NCI-H1694 treated with DMSO at 0.1 percent for 48 hours (cell line): ENCODE measurements at places on chromosomes 1 and 21.

DNA sequence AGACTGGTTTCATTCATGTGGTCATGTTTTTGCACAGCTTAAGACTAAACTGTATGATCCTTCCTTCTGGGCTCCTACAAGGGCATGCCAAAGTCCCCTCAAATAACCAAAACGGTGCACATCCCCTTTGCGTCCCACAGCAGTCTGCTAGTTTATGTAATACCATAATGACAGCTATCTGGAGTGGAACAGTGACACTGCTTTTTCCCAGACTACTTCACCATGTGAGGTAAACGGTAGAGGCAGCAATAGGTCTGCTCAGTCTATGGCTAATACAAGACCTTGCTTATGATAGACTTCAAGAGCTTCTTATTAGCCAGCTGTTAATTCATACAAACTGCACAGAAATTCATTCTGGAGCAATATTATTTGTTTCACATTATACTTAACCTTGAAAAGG lies 395.5 kb downstream of the SMYD3 start:
- DNase-seq = no peak

GRCh38 chr1:161195171-161195570 lies 3.7 kb downstream of the ADAMTS4 start:
- DNase-seq = no peak

- no peak for DNase-seq
These were observed 325.6 kb downstream of the TTLL7 start for GRCh38 chr1:83673312-83673711.

DNA sequence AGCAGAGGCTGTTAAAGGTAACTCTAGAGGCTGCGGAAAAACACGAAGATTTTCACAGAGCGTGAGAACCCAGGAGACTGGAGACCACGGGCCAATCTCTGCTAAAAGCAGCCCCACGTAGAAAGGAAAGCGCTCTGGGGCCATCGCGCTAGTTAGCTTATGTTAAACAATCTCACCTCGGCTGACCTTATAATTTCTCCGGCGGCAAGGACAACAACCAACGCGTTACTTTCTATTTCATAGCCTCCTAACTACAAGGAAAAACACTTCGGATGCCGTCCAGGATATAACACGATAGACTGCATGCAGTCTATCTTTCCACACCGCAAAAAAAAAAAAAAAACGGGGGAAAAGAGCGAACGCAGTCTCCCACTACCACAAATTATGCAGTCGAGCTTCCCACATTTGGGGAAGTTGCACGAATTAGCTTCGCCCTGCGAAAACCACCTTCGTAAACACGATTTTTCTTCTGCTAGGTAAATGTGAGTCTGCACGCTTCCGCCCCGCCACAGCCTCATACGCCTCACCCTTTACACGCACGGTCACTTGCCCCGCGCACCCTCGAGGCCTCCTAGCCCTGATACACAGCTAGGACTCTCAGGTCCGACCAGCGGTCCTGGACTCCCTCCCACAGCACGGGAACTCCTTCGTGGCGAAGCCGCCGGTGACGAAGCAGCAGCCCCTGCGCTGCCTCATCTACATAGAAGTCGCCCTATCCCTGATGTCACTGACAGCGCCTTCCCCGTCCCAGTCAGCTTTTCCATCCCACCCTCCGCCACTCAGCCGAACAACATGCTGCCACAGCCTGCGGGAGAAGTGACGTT lies 87.8 kb downstream of the PRKAB2 start:
- peak; percentile 94 for DNase-seq

DNA sequence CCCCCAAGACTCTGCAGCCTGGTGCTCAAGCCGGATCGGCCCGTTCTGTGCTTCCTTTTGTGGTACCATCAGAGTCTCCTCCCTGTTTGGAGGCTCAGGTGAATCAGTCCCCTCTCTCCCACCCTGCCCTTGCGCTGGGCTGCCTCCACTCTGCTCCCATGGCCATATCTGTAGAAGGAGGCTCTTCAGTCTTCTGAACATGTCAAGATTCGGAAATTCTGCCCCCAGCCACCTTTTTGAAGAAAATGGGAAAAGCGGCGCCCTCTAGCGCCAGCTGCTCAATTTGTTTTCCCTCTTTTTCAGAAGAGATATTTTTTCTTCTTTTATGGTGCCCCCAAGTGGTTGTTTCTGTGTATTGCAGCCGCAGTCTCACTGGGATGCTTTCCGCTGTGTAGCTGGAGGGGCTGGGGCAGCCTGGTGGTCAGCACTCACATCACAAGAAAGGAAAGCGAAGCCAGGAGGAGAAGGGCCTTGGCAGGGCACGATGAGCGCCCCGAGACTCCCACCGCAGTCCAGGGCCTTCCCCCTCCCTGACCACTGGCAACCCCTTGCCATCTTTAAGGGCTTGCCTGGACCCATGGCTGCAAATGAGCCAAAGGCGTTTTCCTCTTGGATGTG lies 58.4 kb upstream of the CACNA1E start:
- DNase-seq = peak; percentile 83

DNA sequence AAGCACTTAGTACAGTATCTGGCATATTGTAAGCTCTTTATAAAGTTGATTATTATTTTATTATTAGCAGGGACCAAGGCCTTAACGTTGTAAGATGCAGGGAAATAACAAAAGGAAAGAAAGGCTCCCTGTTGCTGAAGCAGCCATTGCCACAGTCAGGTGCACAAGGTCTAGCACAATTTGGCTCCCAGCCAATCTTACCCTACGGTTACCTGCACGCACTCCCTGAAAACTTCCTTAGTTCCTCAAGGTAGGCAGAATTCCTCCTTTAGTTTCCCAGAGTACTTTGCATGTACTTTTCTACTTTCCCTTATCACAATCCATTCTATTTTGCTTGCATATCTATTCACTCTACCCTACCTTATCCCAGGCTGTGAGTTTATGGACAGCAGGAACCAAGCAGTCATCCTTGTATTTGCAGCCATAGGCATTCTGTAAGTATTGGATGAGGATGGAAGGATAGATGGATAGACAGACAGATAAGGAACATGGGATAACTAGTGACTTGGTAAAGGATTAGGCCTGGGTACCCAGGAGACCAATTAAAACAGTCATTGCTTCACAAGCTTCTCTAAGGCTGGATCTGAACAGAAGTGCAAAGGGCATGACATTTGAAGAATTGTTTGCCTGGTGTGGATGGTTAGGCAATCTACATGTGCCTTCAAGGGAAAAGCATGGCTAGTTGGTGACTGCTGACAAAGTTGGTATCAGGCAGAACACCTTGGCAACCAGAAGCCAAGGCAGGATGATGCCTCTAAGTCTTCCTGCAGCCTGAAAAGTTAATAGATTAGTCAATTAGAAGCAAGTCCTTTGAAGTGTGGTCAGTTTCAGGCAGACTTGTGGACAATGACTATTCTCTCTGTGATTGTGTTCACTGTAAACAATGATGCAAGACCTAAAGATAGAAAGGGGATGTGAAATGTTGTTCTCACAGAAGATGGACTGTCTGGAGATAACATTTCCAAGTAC lies 20.8 kb upstream of the JAK1 start:
- DNase-seq = no peak

- no peak for DNase-seq
These were observed 47.4 kb downstream of the PLA2G4A start for GRCh38 chr1:186875896-186876835.

- no peak for DNase-seq
These were observed 51.2 kb downstream of the TENT5C start for GRCh38 chr1:117657031-117657430.

- DNase-seq = no peak
These were observed 72.2 kb downstream of the NME7 start for GRCh38 chr1:169295425-169295824.

DNA sequence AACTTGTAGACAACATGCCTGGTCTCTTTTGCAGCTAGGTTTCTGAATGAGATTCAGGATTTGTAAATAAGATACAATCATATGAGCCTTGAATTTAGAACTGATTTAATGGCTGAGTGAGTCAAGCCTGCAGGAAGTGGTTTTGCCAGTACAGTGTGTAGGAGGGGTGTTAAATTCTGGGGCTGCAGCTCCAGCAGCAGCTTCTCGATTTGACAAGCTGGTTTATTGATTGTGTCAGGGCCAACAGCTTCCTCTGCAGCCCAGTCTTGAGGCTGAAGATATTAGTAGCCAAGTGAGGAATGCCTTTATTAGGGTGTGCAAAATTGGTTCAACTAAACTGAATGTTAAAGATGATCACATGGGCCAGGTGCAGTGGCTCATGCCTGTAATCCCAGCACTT lies 11.5 kb upstream of the PLA2G5 start:
- DNase-seq = no peak

DNA sequence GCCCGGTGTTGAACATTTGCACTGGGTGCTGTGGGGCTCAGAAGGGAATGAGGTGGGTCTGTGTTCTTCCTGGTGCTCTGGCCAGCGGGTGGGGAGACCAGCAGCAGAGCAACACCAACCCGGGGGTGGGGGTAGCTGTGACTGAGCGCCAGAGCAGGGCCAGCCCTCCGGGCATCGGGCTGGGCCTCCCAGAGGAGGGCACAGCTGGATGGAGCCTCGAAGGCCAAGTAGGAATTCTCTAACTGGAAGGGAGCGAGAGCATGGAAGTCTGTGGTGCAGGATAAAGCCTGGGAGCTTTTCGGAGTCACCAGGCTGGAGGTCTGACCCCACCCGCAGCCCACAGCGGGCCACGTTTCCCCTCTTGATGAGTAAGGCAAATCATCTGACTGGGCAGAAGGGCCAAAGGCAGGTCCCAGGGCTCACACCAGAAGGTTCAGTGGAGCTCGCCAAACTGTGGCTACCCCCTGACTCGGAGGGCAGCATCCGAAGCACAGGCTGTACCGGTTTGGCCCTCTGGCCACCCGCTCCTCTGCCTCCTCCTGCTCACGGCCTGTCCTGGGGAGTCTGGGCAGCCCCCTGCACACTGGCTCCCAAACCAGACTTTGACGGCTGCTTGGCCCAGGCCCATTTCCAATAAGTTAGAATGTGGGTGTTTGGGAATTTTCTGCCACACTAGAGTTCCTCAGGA lies 18.8 kb downstream of the SLC1A7 start:
- DNase-seq = no peak

GRCh38 chr1:31773861-31774260 lies 9.7 kb upstream of the ADGRB2 start:
- DNase-seq = no peak

- DNase-seq = no peak
These were observed 51.7 kb downstream of the WLS start for GRCh38 chr1:68180441-68181164.

GRCh38 chr1:246214708-246215509 lies 292.2 kb downstream of the SMYD3 start:
- no peak for DNase-seq

DNA sequence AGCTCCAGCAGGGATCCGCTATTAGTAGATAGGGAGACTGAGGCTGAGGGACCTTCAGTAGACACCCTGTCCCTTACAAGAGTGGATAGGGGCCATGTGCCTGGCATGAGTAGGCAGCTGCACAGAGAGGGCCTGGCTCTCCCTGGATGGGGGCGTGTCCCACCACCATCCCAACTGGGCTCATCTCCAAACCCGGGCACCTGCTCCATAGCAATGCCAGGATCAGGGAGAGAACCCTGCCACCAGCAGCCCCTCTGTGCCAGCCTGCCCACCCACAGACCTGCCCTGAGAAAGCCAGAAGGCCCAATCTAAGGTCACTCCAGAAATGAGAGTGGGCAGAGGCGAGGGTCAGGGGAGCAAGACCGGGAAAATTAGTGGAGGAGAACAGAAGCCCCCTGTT lies 121.3 kb downstream of the GRIK3 start:
- DNase-seq = peak; percentile 53

- DNase-seq = no peak
These were observed 5.3 kb upstream of the SARS1 start for GRCh38 chr1:109208394-109208793.

DNA sequence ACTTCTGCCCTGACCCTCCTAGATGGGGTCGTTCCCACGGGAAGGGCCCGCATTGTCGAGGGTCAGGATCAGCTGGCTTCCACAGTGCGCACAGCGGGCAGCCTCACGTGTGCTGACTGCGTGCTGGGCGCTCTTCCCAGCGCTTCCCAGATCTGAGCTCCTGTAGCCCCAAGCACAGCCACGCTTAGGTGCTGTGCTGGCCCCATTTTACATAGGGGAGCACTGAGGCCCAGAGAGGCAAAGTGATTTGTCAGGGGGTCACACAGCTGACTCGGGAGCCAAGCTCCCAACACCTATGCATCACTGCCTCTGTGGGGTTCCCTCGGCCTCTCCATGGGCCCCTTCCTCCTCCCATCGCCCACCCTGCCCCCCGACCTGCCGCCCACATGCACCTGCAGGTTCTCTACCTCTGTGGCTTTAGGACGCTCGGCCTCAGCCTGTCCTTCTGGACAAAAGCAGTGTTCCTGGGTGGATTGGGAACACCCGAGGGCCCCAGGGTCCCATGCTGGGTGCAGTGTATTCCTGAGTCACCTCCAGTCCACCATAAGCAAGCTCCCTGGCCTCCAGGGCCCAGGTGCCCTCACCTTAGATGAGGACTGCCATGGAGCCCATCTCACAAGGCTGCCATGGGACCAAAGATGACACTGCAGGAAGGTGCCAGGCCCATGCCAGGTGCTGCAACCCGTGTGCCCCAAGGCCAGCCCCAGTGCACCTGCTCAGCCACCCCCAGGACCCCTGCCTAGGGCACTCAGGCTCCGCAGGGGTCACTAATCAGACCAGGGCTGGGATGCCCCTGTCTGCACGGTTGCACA lies 23.3 kb downstream of the TFF3 start:
- DNase-seq = no peak

- DNase-seq = no peak
These were observed 6.9 kb upstream of the PLA2G2D start for GRCh38 chr1:20126041-20126805.

DNA sequence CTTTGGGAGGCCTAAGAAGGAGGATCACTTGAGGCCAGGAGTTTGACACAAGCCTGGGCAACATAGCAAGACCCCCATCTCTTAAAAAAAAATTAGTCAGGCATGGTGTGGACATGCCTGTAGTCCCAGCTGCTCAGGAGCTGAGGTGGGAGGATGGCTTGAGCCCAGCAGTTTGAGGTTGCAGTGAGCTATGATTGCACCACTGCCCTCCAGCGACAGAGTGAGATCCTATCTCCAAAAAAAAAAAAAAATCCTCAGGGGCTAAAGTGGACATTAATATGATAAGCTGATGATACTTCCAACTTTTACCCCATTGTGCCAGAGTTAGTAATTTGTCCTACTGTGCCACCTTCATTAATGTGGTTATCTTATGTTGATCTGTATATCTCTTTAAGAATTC lies 327.8 kb upstream of the FMN2 start:
- DNase-seq = no peak

DNA sequence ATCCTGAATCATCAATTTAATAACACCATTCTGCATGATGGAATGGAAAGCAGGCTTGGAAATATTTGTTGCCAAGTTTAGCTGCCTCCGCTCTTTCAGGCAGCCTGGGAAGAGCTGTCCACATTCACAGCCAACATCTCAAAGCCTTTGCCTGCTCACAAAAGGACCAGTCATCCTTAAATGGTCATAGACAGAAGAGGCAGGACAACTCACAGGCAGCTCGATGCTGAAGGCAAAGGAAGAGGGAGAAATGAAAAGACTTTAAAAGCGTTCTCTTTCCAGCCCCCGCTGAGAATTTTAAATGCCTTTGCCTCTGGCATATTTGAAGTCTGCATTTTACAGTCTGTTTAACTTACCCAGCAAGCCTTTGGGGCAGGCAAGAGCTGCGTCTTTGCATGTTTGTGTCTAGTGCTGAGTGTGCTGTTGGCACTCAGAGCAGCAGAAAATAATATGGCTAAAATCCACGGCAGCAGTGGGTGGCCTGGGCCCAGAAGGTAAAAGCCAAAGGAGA lies 68.9 kb downstream of the NMNAT2 start:
- no peak for DNase-seq
